ENCODE measurements at places on chromosomes 12 and 14. TPM values are rescaled to one million over a fixed set of nuclear protein-coding genes. Genes with fewer than 3 reads are reported as not detected.

The DPY19L2 gene
- polyA plus RNA-seq = 2.6 TPM

The RASSF8 gene
- polyA plus RNA-seq = 10.9 TPM

The MAPK1IP1L gene
- 48.5 TPM for polyA plus RNA-seq

GRCh38 chr12:42935756-42936155 lies 346.2 kb upstream of the PRICKLE1 start:
- no peak overlapping the region for H3K4me3 ChIP-seq
- no peaks in the 10 kb centered on the region for H3K27me3 ChIP-seq
- no peaks in the 10 kb centered on the region for H3K36me3 ChIP-seq
- DNase-seq = no peak
- no peak overlapping the region for H3K27ac ChIP-seq

DNA sequence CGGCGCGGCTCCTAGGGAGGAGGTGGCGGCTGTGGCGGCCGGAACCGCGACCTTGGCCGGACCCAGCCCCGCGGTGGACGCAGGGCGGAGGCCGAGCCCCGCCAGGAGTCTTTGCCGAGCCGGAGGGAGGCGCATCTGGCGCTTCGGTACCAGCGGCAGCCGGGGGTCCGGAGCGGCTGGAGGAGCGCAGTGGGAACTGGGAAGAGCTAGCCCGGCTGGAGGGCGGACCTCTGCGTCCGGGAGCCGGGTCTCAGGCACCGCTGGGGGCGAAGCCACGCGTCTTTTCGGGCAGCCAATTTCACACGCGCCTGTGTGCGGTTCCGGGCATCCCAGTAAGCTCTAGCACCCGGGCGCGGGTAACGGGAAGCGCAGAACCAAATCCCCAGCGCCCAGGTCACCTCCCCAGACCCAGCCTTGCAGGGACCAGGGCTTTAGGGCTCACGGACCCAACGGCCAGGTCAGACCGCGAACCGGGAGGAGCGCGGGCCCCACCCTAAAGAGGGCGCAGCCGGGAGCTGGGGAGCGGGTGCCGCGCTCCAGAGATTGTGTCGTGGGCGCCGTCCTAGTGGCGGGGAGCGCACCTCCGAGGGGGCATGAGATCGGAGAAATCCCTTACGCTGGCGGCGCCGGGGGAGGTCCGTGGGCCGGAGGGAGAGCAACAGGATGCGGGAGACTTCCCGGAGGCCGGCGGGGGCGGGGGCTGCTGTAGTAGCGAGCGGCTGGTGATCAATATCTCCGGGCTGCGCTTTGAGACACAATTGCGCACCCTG lies 89.4 kb downstream of the GALNT8 start:
- peaks cover 47% of the 10 kb centered on the region for H3K27me3 ChIP-seq
- DNase-seq = no peak
- no peak overlapping the region for H3K27ac ChIP-seq
- H3K4me1 ChIP-seq = no peaks in the 10 kb centered on the region

GRCh38 chr12:12511895-12512711 lies 50.6 kb downstream of the DUSP16 start:
- no peak for DNase-seq
- no peaks in the 10 kb centered on the region for H3K36me3 ChIP-seq
- H3K4me1 ChIP-seq = peaks cover 39% of the 10 kb centered on the region
- H3K4me3 ChIP-seq = no peak overlapping the region
- no peaks in the 10 kb centered on the region for H3K27me3 ChIP-seq
- peak overlapping the region; percentile 96 for H3K27ac ChIP-seq

DNA sequence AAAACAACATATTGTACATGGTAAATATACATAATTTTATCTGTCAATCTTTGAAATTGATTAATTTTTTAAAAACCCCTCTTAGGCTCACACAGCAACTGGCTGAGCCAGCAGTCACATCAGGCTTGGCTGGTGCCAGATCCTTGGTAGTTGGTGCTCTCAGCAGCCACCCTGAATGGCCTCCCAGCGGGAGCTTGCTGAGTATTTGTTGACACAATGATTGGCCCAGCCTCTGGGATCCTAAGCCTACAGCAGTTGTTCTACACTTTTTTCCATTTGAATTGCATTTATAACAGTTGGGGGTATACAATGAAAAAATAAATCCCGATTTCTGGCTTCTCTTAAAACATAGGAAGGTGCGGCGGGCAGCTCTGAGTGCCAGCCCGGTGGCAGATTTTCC lies 11.1 kb downstream of the PRKAB1 start:
- no peak overlapping the region for H3K4me3 ChIP-seq
- no peaks in the 10 kb centered on the region for H3K4me1 ChIP-seq
- no peak for DNase-seq
- no peak overlapping the region for H3K27ac ChIP-seq
- H3K36me3 ChIP-seq = peaks cover 46% of the 10 kb centered on the region
- no peaks in the 10 kb centered on the region for H3K27me3 ChIP-seq

DNA sequence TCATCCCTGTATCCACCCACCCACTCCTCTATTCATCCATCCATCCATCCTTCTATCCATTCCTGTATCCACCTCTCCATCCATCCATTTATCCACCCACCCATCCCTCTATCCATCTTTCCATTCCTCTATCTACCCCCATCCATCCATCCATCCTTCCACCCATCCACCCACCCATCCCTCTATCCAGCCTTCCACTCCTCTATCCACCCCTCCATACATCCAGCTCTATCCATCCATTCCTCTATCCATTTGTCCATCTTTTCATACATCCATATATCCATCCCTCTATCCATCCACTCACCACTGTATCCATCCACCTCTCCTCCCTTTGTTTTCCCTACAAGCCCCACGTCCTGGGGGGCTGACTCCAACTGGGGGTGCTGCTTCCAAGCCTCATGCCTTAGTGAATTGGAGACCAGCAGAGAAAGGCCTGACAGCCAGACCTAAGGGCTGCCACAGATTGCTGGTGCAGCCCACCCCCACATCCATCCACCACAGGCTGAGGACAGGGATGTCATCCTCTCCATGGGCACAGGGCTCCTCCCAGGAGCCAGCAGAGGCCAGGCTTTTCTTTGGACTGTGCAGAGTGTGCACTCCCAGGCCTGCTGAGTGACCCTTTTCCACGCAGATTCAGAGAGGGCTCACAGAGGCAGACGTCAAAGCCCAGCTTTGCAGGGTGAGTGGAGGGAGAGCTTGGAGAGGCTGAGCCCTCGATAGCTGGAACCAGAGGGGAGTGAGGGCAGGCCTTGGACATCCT lies 18.9 kb upstream of the GPR132 start:
- H3K27ac ChIP-seq = no peak overlapping the region
- peaks cover 20% of the 10 kb centered on the region for H3K27me3 ChIP-seq
- DNase-seq = no peak
- H3K4me1 ChIP-seq = peaks cover 18% of the 10 kb centered on the region

DNA sequence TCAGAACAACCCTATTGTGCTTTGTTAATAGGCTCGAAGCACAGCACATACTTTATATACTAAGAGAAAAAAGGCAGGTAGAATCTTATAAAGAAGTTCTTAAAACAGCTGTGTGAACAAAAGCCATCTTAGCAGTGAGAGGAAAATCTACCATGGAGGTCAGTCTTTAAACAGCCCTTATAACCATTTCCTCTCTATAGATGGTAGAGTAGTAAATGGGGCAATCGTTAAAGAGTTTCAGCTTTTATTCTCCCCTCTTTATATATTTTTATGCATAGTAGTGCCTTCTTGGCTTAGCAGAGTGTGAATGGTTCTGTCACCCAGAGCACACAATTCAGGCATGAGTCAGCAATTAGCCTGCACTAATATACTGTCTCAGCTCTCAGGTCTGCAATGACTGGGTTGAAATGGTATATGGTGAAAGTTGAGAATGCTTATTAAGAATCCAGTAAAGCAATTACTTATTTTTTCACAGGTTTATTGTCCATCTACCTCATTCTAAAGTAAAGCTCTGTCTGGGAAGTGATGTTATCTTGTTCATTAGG lies 305.0 kb downstream of the NELL2 start:
- no peak for DNase-seq
- no peaks in the 10 kb centered on the region for H3K27me3 ChIP-seq
- H3K4me3 ChIP-seq = no peak overlapping the region
- H3K27ac ChIP-seq = no peak overlapping the region
- no peaks in the 10 kb centered on the region for H3K4me1 ChIP-seq

- H3K27ac ChIP-seq = no peak overlapping the region
- H3K36me3 ChIP-seq = no peaks in the 10 kb centered on the region
- no peak for DNase-seq
- H3K27me3 ChIP-seq = no peaks in the 10 kb centered on the region
Observed at GRCh38 chr14:71749613-71750238, 182.5 kb upstream of the RGS6 start.

DNA sequence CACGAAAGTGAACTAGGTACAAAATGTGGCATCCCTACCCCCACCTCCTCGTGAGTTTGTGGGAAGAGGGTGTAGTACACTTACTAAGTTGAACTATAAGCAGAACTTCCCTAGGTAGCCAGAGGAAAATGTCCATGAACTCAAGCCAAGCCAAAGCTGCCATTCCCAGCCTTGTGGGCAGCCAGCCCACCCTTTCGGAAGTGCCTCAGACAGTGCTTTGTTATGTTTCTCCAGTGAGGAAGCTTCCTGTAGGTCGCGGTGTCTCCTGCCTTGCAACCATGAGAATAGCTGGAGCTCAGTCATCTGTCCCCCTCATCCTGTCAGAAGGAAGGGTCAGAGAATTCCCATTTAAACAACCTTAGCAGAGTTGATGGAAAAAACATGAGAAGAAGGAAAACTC lies 266.9 kb downstream of the DUSP6 start:
- DNase-seq = no peak
- no peak overlapping the region for H3K27ac ChIP-seq
- no peaks in the 10 kb centered on the region for H3K36me3 ChIP-seq
- no peaks in the 10 kb centered on the region for H3K27me3 ChIP-seq

DNA sequence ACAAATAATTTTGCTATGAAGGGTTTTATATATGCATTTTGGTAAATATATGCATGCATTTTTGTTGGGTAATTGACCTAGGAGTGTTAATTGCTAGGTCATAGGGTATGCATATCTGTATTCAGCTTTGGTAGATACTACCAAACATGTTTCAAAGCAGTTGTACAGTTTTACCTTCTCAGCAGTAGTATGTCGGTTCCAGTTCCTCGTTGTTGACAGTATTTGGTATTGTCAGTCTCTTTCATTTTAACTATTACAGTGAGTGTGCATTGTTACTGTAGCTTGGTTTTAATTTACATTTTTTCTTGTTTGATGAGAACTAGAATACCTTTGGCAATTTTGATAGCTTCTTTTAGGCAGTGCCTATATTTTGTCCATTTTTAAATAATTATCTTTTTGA lies 98.9 kb downstream of the ARID2 start:
- no peak for DNase-seq
- H3K36me3 ChIP-seq = peaks cover 2% of the 10 kb centered on the region
- no peak overlapping the region for H3K27ac ChIP-seq
- H3K4me1 ChIP-seq = no peaks in the 10 kb centered on the region
